IPS DF 6.9 (cell line): ENCODE measurements at places on chromosomes 12 and 14.

DNA sequence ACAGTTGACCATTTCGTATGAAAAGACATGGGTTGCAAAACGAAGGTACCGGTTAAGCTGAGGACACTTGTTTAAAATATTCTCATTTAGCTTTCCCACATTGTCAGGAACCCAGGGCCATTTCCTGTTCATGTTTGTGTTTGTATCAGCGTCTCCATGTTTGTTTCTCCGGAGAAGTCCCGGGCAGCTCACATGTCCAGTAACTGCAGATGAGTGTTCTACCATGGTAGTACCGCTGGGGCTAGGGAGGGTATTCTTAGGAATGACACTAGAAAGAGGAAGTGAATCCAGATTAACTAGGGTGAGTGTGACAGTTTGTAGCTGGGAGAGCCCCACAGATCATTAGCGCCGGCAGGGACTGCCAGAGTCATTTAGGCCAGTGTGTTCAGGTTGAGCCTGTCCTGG lies 50.0 kb upstream of the EVL start:
- H3K4me1 ChIP-seq = no peaks in the 10 kb centered on the region
- H3K4me3 ChIP-seq = no peak overlapping the region
- no peak overlapping the region for H3K27ac ChIP-seq
- H3K27me3 ChIP-seq = no peaks in the 10 kb centered on the region
- no peak for DNase-seq
- H3K36me3 ChIP-seq = no peaks in the 10 kb centered on the region

- H3K4me1 ChIP-seq = no peaks in the 10 kb centered on the region
- no peak for DNase-seq
- no peaks in the 10 kb centered on the region for H3K27me3 ChIP-seq
- H3K27ac ChIP-seq = no peak overlapping the region
- no peaks in the 10 kb centered on the region for H3K36me3 ChIP-seq
- no peak overlapping the region for H3K4me3 ChIP-seq
These were observed 97.1 kb downstream of the C2CD5 start for GRCh38 chr12:22447223-22447622.

GRCh38 chr12:27330846-27331245 lies 1.8 kb upstream of the BMAL2 start:
- H3K4me1 ChIP-seq = no peaks in the 10 kb centered on the region
- no peak overlapping the region for H3K27ac ChIP-seq
- no peak for DNase-seq
- H3K27me3 ChIP-seq = peaks cover 7% of the 10 kb centered on the region; the same call in 1 of the 2 replicates

DNA sequence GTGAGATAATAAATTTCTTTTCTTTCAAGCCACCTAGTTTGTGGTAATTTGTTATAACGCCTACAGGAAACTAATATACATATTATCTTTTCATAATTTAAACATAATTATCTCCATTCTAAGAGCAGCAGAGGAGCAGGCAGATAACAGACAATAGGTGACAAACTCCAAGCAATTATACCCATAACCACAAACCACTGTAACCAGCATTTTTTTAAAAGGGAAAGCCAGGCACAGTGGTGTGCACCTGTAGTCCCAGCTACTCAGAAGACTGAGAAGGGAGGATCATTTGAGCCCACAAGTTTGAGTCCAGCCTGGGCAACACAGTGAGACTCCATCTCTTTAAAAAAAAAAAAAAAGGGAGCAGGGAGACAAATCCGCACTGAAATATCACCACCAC lies 54.9 kb downstream of the ATF7 start:
- no peak overlapping the region for H3K4me3 ChIP-seq
- DNase-seq = no peak
- no peak overlapping the region for H3K27ac ChIP-seq

GRCh38 chr12:94592080-94592479 lies 58.3 kb downstream of the TMCC3 start:
- H3K36me3 ChIP-seq = no peaks in the 10 kb centered on the region
- no peaks in the 10 kb centered on the region for H3K4me1 ChIP-seq
- DNase-seq = no peak
- no peak overlapping the region for H3K4me3 ChIP-seq
- H3K27me3 ChIP-seq = no peaks in the 10 kb centered on the region

- no peak overlapping the region for H3K4me3 ChIP-seq
- H3K27ac ChIP-seq = no peak overlapping the region
- no peak for DNase-seq
- H3K27me3 ChIP-seq = no peaks in the 10 kb centered on the region
- H3K36me3 ChIP-seq = no peaks in the 10 kb centered on the region
These were observed 12.9 kb downstream of the SOS2 start for GRCh38 chr14:50218501-50218900.

GRCh38 chr14:65413739-65414045 lies 1.2 kb downstream of the FUT8 start:
- peaks cover 1% of the 10 kb centered on the region; the same call in 1 of the 2 replicates for H3K4me1 ChIP-seq
- no peak for DNase-seq
- no peaks in the 10 kb centered on the region for H3K27me3 ChIP-seq

- H3K4me1 ChIP-seq = peaks cover 4% of the 10 kb centered on the region
- no peak overlapping the region for H3K27ac ChIP-seq
- peaks cover 12% of the 10 kb centered on the region; the same call in 1 of the 2 replicates for H3K36me3 ChIP-seq
These were observed 13.4 kb downstream of the ASB8 start for GRCh38 chr12:48143898-48144297.

GRCh38 chr12:95413576-95413975 lies 60.4 kb upstream of the METAP2 start:
- no peaks in the 10 kb centered on the region for H3K27me3 ChIP-seq
- H3K4me3 ChIP-seq = no peak overlapping the region
- no peaks in the 10 kb centered on the region for H3K36me3 ChIP-seq
- no peaks in the 10 kb centered on the region for H3K4me1 ChIP-seq

GRCh38 chr12:104131609-104132008 lies 6.4 kb downstream of the NFYB start:
- no peak overlapping the region for H3K4me3 ChIP-seq
- H3K36me3 ChIP-seq = no peaks in the 10 kb centered on the region; the same call in 1 of the 2 replicates
- no peak for DNase-seq
- no peak overlapping the region for H3K27ac ChIP-seq
- no peaks in the 10 kb centered on the region for H3K27me3 ChIP-seq

DNA sequence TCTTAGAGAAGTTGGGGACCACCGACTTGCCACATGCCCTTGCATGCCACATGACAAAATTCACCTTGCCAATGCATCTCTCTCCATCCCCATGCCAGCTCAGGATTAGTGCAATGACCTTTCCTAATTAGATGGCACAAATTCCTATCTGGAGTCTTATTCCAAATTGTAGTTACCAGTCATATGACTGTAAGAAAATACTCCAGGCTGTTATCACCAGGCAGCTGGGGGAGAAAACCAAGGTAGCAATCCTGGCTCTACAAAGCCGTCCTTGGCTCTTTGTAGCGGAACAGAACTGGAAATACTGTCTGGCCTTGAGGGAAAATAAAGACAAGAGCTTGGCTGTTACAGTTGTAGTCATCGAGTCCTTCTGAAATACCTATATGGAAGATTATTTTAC lies 208.5 kb upstream of the DIO2 start:
- H3K27ac ChIP-seq = no peak overlapping the region
- no peaks in the 10 kb centered on the region for H3K27me3 ChIP-seq
- no peak for DNase-seq
- no peaks in the 10 kb centered on the region for H3K36me3 ChIP-seq

GRCh38 chr12:110182281-110182680 lies 58.1 kb downstream of the IFT81 start:
- H3K27ac ChIP-seq = no peak overlapping the region
- no peak for DNase-seq
- no peak overlapping the region for H3K4me3 ChIP-seq
- H3K36me3 ChIP-seq = no peaks in the 10 kb centered on the region; the same call in 1 of the 2 replicates
- no peaks in the 10 kb centered on the region for H3K4me1 ChIP-seq
- H3K27me3 ChIP-seq = no peaks in the 10 kb centered on the region

- no peak for DNase-seq
- no peak overlapping the region for H3K4me3 ChIP-seq
- no peaks in the 10 kb centered on the region for H3K27me3 ChIP-seq
- H3K4me1 ChIP-seq = no peaks in the 10 kb centered on the region
- no peaks in the 10 kb centered on the region for H3K36me3 ChIP-seq
These were observed 303.0 kb upstream of the TMEM132C start for GRCh38 chr12:127963933-127964332.

- H3K27ac ChIP-seq = no peak overlapping the region
- no peak for DNase-seq
- H3K4me3 ChIP-seq = no peak overlapping the region; the same call in 1 of the 2 replicates
- H3K36me3 ChIP-seq = no peaks in the 10 kb centered on the region
- H3K4me1 ChIP-seq = 0 out of 2 replicates have a peak, but pooled peaks cover 1% of the 10 kb centered on the region
These were observed 1.9 kb downstream of the ATP6V0A2 start for GRCh38 chr12:123713823-123714585.

DNA sequence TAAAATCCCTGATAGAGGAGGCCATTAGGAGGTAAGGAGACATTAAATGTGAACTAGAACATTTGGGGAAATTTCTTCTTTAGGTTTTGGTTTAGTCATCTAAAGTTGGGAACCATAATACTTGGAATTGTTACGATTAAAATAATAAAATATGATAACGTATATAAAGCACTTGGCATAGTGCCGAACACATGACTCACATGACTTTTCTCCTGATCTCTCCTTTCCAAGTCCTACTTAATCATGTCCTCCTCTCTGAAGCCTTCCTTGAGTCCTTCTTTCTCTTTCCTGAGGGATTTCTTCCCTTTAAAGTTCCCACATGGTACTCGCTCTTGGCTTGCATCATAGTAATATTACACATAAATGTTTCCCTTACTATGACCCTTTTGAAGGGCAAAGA lies 20.0 kb downstream of the BEST3 start:
- no peak overlapping the region for H3K27ac ChIP-seq
- no peaks in the 10 kb centered on the region for H3K36me3 ChIP-seq
- H3K27me3 ChIP-seq = no peaks in the 10 kb centered on the region

GRCh38 chr12:123104809-123105208 lies 46.1 kb downstream of the PITPNM2 start:
- no peak overlapping the region for H3K4me3 ChIP-seq
- H3K36me3 ChIP-seq = no peaks in the 10 kb centered on the region
- DNase-seq = no peak

DNA sequence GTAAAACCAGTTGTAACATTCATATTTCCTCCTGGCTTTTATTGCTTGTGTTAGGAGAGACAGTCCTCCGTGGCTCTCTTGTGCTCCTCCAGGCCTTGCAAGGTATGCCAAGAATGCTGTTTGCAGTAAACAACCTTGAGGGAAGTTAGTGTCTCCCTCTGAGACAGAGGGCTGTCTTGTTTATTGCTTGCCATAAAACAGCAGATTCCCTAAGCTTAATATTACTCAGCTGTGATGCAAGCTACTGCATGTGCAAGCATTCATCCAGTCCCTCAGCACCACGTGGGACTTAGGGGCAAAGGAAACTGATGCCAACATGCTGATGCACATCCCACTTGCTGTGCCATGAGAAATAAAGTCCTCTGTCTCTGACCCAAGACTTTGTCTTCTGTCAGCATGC lies 6.6 kb downstream of the POMT2 start:
- no peak overlapping the region for H3K27ac ChIP-seq
- no peak overlapping the region for H3K4me3 ChIP-seq
- H3K27me3 ChIP-seq = no peaks in the 10 kb centered on the region
- H3K36me3 ChIP-seq = no peaks in the 10 kb centered on the region
- H3K4me1 ChIP-seq = peaks cover 6% of the 10 kb centered on the region; the same call in 1 of the 2 replicates

DNA sequence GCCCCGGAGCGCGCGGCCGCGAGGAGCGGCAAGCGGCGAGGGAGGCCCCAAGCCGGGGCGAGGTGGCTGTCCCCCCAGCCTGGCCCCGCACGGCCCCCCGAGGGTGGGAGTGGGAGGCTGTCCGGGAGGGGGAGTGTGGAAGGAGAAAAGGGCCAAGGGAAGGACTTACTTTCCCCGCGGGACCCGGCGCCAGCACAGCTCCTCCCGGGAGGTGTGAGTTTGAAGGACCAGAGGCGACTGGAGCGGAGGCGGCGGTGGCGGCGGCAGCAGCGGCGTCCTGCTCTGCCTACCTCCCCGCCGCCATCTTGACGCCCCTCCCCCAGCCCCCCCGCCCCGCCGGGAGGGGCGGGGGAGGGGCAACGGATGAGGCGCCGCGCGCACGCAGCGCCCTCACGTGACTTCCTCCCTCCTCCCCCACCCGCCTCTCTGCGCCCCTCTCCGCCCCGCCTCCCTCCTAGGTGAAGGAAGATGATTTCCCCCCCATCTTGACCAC lies at the start of gene SBNO1:
TSS of gene SBNO1 (minus strand) at position 316 of the 493 bp plus-strand sequence. CDS start 14,406 bp downstream, outside the sequence.
- no peaks in the 10 kb centered on the region for H3K4me1 ChIP-seq
- no peaks in the 10 kb centered on the region for H3K27me3 ChIP-seq
- H3K36me3 ChIP-seq = no peaks in the 10 kb centered on the region
- no peak within 1 kb of the TSS for H3K27ac ChIP-seq
- DNase-seq = no peak

DNA sequence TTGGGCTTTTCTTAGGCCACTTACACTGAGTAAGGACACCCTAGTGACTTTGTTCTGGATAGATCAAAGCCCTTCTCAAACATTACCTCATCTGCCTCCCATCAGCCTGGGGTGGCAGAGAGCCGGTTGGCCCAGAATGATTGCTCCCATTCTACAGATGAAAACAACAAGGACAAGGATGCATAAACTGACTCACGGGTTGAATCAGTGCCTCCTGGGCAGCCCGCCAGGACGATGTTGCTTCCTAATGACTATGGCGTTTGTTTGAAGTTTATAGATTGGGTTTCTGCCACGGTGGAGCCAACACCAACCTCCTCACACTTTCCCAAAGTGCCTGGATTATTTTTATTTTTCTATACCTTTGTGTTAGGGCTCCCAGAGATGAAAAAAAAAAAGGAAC lies 3.6 kb upstream of the VRK1 start:
- no peaks in the 10 kb centered on the region for H3K4me1 ChIP-seq
- no peak overlapping the region for H3K4me3 ChIP-seq
- H3K27ac ChIP-seq = no peak overlapping the region
- no peaks in the 10 kb centered on the region for H3K36me3 ChIP-seq
- no peaks in the 10 kb centered on the region for H3K27me3 ChIP-seq
- DNase-seq = no peak

GRCh38 chr14:54697803-54698202 lies 130.9 kb downstream of the SAMD4A start:
- H3K27me3 ChIP-seq = no peaks in the 10 kb centered on the region
- H3K27ac ChIP-seq = no peak overlapping the region
- 0 out of 2 replicates have a peak, but pooled peaks cover 3% of the 10 kb centered on the region for H3K36me3 ChIP-seq
- H3K4me3 ChIP-seq = no peak overlapping the region
- no peaks in the 10 kb centered on the region for H3K4me1 ChIP-seq

DNA sequence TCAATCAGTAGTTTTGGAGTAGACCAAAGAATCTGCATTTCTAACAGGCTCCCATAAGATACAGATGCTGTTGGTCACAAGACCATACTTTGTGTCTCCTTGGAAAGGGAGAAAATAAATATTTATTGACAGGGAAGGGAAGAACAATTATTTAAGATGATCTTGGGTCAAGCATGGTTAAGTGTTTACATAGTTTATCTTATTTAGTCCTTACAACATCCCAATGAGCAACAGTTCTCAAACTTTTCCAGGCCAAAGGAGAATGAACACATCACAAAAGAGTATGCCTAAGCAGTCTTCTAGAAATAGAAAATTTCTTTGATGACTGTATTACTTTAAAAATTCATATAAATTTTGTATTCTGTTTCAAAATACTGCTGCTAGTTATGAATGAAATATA lies 8.8 kb downstream of the LPCAT3 start:
- H3K36me3 ChIP-seq = no peaks in the 10 kb centered on the region
- DNase-seq = no peak
- no peak overlapping the region for H3K4me3 ChIP-seq
- H3K27ac ChIP-seq = no peak overlapping the region

GRCh38 chr12:30614031-30614430 lies 81.6 kb downstream of the IPO8 start:
- no peaks in the 10 kb centered on the region for H3K36me3 ChIP-seq
- no peaks in the 10 kb centered on the region for H3K27me3 ChIP-seq
- H3K4me1 ChIP-seq = no peaks in the 10 kb centered on the region
- no peak overlapping the region for H3K27ac ChIP-seq
- DNase-seq = no peak
- H3K4me3 ChIP-seq = no peak overlapping the region
